Jurkat, Clone E6-1 (cell line): ENCODE measurements at places on chromosomes 13 and 19.

DNA sequence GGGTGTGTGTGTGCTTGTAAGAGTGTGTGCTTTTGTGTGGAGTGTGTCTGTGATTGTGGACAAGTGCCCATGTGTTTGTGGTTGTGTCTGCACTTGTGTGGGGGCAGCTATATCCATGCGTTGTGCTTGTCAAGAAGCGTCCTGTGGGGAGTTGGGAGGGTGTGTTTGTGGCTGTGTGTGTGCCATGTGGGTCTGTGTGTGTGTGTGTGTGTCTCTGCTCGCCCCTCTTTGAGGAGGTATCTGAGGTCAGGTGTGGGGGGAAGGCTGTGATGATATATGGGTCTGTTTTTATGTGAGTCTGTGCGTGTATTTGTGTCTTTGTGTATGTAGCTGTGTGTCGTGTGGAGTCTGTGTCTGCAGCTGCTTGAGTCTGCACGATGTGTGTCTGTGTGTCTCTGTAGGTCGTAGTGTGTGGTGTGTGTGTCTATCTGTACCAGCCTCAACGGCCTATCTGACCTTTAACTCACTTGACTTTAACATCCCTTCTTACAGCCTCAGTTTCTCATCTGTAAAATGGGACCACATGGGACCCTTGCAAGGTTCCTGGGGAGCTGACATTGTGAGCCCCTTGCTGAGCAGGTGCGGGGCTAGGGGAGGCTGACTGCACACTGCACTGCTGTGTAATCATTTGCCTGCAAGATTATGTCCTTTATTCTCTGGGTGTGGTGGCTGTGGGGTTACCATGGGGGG, 4.0 kb upstream of the NFIC start:
- no peak for DNase-seq

- DNase-seq: no peak
These were observed 301.2 kb downstream of the ZNF536 start for GRCh38 chr19:30673336-30673735.

DNA sequence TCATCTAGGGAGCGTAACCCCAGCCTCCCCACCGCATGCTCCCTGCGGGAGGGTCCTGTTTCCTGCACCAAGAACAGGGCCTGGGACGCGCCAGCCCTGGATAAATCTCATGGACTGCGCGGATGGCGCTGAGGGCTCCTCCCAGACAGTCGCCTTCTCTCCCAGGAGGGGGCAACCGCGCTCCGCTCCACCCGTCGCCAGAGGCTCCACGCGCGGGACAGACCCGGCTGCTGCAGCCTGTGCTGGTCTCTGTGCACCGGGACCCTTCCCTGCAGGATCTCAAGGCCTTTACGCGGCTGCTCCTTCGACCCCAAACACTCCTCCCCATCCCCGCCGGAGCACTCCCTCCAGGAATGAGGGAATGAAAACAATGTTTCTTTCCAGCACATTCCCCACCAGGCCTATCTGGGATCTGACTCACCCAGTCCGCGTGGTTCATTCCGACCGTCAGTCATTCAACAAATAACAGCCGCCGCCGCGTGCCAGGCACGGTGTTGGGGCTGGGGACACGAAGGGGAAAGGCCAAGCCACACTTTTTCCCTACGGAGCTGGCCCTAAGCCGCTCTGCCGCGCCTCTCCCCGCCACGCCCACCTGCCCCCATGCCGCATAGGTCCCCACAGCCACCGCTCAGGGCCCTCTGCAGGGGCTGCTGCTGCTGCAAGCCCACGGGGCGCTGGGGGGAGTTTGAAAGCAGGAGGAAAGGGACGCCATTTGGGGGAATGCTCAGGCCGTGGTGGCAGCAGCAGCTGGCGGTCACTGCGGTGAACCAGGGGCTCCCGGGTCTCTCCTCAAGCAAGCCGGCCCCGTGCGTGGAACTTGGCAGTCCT, 6.0 kb downstream of the PNMA8B start:
- DNase-seq: no peak

- DNase-seq: no peak
These were observed 401.7 kb upstream of the HTR2A start for GRCh38 chr13:47298506-47298905.

DNA sequence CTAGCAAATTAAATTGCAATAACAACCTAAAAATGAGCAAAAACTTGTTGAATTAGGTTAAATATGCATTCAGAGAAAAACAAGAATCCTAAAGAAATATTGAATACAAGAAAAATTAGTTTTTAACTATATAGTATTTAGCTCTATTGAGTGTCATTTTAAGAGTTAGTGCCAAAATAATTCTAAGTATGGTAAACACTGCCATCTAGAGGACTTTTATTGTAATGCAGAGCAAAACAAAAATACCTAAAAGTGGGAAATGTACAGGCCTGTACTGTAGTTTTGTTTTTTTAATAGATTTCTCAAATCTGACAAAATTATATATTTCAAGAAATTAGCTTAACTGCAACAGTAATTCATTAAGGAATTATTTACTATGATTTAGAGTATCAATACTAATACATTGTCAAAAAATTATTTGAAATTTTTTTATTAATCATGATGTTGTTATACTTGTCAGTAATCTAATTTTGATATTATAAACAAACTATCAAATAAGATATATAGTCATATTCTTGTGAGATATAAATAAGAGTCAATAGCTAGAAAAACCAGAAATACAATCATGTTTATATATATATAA, 8.2 kb upstream of the PCDH9 start:
- DNase-seq: peak; percentile 61
